ENCODE measurements at places on chromosomes 2 and 18. TPM values are rescaled to one million over a fixed set of nuclear protein-coding genes. Genes with fewer than 3 reads are reported as not detected.

DNA sequence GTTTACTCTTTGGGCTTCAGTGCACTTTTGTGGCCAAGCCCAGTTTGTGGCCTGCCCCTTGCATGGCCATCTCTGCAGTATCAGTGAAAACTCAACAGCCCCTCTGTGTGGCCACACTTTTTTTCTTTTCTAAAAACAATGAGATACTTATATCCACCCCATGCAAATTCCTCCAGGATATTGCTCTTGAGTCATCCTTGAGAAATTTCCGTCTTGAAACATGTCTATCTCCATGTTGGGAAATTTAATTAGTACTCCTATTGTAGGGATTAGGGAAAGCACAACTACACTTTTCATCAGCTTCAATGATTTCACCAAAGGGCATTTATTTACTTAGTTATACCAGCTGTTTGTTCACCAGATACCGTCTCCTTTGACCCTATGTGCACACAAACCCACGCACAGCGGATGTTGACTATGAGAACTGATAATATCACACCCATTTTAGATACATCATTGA, 993.1 kb downstream of the TSN start:
- H3K27me3 ChIP-seq = no peaks in the 10 kb centered on the region
- H3K36me3 ChIP-seq = no peaks in the 10 kb centered on the region
- no peak for DNase-seq
- H3K4me1 ChIP-seq = no peaks in the 10 kb centered on the region
- no peak overlapping the region for H3K27ac ChIP-seq
- no peak overlapping the region for H3K4me3 ChIP-seq

- no peak overlapping the region for H3K4me3 ChIP-seq
- no peak overlapping the region for H3K27ac ChIP-seq
- H3K27me3 ChIP-seq = no peaks in the 10 kb centered on the region
- no peaks in the 10 kb centered on the region for H3K36me3 ChIP-seq
- no peaks in the 10 kb centered on the region for H3K4me1 ChIP-seq
Measured at GRCh38 chr18:61694236-61694635, 198.6 kb downstream of the RNF152 start.

DNA sequence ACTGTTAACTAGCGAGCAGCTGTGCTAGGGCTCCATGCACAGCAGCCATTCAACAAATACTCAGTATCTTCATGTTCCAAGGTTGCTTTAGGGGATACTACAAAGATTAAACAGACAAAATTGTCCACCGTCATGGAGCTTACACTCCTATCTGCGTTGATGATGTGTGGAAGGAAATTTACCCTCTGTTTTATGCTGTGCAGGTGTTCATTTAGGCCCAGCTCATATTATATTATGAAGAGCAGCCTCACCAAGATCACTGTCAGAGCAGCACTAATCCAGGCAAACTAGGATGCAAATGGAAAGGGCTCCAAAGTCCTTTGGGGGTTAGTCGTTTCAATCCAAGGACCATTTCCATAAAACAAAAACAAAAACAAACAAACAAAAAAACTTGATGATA, 13.4 kb upstream of the WIPF1 start:
- peaks cover 11% of the 10 kb centered on the region for H3K4me1 ChIP-seq
- H3K27me3 ChIP-seq = no peaks in the 10 kb centered on the region
- no peaks in the 10 kb centered on the region for H3K36me3 ChIP-seq
- no peak for DNase-seq
- no peak overlapping the region for H3K27ac ChIP-seq
- no peak overlapping the region for H3K4me3 ChIP-seq

DNA sequence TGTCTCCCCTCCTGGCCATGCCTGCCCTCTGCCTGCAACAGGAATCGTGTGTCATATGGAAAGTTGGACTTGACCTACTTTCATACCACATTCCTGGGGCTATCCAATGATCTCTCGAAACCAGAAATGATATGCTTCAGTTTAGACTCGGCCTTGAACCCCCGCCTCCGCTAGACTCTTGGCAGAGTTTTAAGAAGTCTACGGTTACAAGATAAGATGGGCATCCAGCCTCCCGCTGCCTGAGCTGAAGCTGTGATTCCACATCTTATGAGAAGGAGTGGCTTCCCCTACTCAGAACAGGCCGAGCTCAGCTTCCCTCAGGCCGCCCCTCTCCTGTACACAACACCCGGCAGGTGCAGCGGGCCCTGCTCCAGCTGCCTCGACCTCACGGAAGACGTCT, 73.9 kb downstream of the MTCL1 start:
- no peak overlapping the region for H3K4me3 ChIP-seq
- DNase-seq = no peak
- H3K27me3 ChIP-seq = no peaks in the 10 kb centered on the region
- no peak overlapping the region for H3K27ac ChIP-seq
- H3K4me1 ChIP-seq = peaks cover 5% of the 10 kb centered on the region

DNA sequence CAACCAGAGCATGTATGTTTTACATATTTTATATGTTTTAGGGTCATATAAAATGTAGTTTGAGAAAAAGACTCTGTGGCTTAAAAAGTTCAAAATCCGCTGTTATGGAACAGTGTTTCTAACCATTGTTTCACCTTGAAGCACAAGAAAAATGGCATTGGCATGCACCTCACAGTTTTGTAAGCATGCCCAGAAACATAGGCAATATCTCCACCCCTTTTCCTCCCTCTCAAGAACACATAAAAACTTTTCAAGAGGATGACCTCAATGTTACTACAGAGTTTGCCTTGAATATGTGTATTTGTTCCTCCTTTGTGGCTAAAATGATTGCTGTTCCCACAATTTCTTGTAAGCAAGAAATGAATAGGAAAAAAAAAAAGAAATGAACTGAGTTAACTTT, 29.3 kb upstream of the SLC40A1 start:
- H3K36me3 ChIP-seq = no peaks in the 10 kb centered on the region
- no peak overlapping the region for H3K27ac ChIP-seq
- peaks cover 15% of the 10 kb centered on the region for H3K4me1 ChIP-seq
- H3K4me3 ChIP-seq = no peak overlapping the region
- DNase-seq = no peak

- H3K27ac ChIP-seq = peak overlapping the region; percentile 9
- no peak overlapping the region for H3K4me3 ChIP-seq
- peaks cover 11% of the 10 kb centered on the region for H3K4me1 ChIP-seq
- H3K27me3 ChIP-seq = no peaks in the 10 kb centered on the region
Measured at GRCh38 chr2:216029416-216030129, 16.2 kb upstream of the MREG start.

DNA sequence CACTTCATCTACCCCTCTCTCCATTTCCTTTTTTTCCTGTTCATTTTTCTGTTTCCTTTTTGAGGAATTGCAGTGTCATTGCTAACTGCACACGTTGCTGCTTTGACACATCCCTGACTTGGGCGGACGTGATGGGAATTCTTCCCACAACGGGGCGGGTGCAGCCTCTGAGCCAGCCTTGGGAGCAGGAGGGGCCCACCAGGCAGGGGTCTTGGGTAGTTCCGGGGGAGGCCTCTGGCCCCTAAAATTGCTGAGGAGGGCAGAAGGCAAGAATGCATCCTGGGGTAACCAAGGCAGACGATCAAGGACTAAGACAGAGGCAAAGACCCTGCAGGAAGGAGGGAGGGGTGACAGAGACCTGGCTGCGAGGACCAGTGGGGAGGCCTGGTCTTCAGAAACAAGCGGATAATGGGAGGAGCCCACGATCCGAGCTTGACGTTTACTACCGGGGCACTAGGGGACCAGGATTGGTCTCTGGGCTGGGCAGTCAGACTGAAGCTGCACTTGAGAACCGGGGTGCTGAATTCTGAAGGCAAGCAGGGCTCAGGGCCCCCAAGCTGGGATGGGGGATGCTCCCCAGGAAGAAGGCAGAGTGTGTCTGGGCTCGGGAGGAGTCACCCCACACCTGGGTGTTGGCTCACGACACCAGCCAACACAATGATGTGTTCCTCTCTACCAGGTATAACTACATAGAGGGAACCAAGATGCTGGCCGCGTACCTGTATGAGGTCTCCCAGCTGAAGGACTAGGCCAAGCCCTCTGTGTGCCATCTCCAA, 14.8 kb upstream of the CNDP1 start:
- DNase-seq = no peak
- H3K4me1 ChIP-seq = peaks cover 1% of the 10 kb centered on the region
- no peak overlapping the region for H3K27ac ChIP-seq
- peaks cover 47% of the 10 kb centered on the region for H3K36me3 ChIP-seq
- no peaks in the 10 kb centered on the region for H3K27me3 ChIP-seq
- H3K4me3 ChIP-seq = no peak overlapping the region

GRCh38 chr2:134522496-134523455, 196.0 kb downstream of the TMEM163 start:
- H3K4me1 ChIP-seq = no peaks in the 10 kb centered on the region
- H3K27me3 ChIP-seq = peaks cover 24% of the 10 kb centered on the region
- no peak overlapping the region for H3K4me3 ChIP-seq

DNA sequence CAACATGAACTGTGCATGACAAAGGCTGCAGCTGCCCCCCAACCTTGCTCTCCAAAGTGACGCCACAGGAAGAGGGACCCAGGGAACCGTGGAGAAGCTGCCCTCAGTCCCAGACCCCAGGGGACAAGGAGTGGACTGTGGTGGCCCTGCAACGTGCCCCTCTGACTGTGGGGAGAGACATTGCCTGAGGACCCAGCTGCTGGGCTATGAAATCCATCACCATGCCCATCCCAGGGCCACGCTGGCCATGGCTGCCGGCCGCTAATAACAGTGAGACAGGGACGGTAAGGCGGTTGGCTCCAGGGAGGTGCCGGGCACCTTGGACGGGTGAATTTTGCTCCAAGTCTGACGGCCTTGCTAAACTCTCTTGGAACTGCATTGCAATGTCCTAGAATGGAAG, 211.3 kb upstream of the HDAC4 start:
- no peak overlapping the region for H3K4me3 ChIP-seq
- no peaks in the 10 kb centered on the region for H3K36me3 ChIP-seq
- H3K27ac ChIP-seq = no peak overlapping the region
- no peaks in the 10 kb centered on the region for H3K4me1 ChIP-seq
- no peak for DNase-seq

DNA sequence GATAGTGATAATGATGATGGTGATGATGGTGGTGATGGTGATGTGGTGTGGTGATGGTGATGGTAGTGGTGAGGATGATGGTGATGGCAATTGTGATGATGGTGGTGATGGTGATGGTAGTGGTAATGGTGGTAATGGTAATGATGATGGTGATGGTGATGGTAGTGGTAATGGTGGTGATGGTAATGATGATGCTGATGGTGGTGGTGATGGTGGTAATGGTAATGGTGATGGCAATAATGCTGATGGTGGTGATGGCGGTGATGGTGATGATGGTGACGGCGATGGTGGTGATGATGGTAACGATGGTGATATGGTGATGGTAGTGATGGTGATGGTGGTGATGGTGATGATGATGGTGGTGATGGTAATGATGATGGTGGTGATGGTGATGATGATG, 45.0 kb downstream of the ALK start:
- no peaks in the 10 kb centered on the region for H3K4me1 ChIP-seq
- DNase-seq = no peak
- no peak overlapping the region for H3K4me3 ChIP-seq
- no peak overlapping the region for H3K27ac ChIP-seq
- no peaks in the 10 kb centered on the region for H3K36me3 ChIP-seq
- H3K27me3 ChIP-seq = no peaks in the 10 kb centered on the region

DNA sequence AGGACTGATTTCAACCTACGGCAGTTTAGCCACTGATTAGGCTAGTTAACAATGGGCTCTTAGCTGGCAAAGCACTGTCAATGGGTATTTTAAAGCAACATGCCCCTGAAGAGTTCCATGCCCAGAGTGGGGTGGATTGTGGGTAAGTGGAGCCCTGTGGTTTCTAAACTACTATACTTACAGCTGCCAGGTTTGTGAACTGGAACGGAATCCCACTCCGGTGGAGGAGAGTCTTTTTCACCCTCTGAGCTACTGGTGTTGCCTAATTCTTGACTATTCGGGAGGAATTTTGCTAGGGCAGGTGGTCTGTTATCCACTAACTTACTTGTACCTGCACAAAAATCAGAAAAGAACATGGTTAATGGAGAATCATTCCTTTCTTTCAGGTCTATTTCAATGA, 52.6 kb downstream of the ZAP70 start:
- H3K36me3 ChIP-seq = peaks cover 39% of the 10 kb centered on the region
- H3K4me1 ChIP-seq = no peaks in the 10 kb centered on the region
- DNase-seq = no peak
- H3K4me3 ChIP-seq = no peak overlapping the region

- no peak overlapping the region for H3K27ac ChIP-seq
- no peaks in the 10 kb centered on the region for H3K4me1 ChIP-seq
- H3K36me3 ChIP-seq = no peaks in the 10 kb centered on the region
Measured at GRCh38 chr2:95307036-95307435, 9.9 kb downstream of the KCNIP3 start.

DNA sequence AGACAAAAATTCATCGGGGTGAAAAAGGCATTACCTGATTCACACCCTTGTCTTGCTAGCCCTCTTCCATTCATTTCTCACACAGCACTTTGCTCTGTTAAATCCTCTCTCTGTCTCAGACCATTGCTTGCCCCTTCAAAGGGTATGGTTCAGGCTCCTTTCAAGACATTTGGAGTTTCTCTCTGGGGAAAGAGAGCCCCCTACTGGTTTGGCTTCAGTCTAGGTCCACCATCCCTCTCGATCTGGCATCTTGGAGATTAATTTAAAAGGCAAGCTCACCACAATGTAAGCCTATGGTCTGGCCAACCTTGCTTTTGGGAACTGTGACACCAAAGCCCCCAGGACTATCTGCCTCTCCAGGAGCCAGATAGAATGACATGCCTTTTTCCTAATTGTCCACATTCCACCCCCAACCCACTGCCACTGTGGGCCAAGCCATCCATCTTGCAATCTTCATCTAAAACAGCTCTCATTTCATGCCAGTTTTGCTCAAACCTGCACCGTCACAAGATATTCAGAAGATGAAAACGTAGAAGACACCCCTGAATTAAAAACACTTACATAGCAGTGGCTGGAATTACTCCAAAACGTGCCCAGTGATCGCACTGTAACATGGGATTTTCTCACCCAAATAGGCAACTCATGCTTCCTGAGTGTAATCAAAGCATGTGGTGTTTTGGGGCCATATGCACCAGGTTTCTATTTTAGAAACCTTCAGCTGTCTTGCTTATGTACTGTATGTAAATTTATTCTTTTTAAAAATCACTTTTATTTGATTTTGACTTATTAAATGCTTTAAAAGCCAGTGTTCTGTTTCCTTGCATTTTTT, 93.9 kb downstream of the FARSB start:
- no peaks in the 10 kb centered on the region for H3K4me1 ChIP-seq
- H3K36me3 ChIP-seq = peaks cover 2% of the 10 kb centered on the region
- H3K27ac ChIP-seq = no peak overlapping the region
- no peaks in the 10 kb centered on the region for H3K27me3 ChIP-seq
- no peak overlapping the region for H3K4me3 ChIP-seq
- peak; percentile 22 for DNase-seq

Gene EFR3B
- 0.90 TPM for total RNA-seq

Gene GALR1
- total RNA-seq = not detected

Gene ALK
- not detected for total RNA-seq

Gene SEC11C
- total RNA-seq = 10.6 TPM

Data from IMR-90 (cell line).